CD4-positive, alpha-beta T cell (primary cell): ENCODE measurements at places on chromosomes 11 and 22.

GRCh38 chr11:62025487-62026105 is 58.2 kb upstream of the FTH1 start:
- peak; percentile 78 for DNase-seq

- no peak for DNase-seq
Measured at GRCh38 chr11:15568440-15568839, 453.7 kb downstream of the INSC start.

- DNase-seq = no peak
Measured at GRCh38 chr11:6248248-6248647, 9.4 kb downstream of the CNGA4 start.

- DNase-seq = no peak
Measured at GRCh38 chr22:42379966-42380537, 52.2 kb downstream of the NFAM1 start.

GRCh38 chr11:92225568-92226330 is 1.1 kb downstream of the FAT3 start:
- no peak for DNase-seq

DNA sequence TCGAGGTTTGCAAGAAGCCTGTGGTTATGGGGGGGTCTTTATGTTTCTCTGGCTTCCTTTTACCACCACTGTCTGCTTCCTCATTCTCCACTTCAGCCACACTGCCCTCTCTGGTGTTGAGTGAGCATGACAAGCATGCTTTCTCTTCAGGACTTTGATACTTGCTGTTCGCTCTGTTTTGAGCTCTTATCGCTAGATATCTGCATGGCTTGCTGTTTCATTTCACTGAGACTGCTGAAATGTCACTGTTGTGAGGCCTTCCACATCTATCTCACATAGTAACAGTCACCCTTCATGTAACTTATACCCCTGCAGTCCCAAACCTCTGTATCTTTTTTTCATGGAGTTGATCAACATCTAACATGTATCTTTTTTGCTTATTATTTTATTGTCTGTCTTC is 59.8 kb downstream of the TMEM135 start:
- peak; percentile 12 for DNase-seq

DNA sequence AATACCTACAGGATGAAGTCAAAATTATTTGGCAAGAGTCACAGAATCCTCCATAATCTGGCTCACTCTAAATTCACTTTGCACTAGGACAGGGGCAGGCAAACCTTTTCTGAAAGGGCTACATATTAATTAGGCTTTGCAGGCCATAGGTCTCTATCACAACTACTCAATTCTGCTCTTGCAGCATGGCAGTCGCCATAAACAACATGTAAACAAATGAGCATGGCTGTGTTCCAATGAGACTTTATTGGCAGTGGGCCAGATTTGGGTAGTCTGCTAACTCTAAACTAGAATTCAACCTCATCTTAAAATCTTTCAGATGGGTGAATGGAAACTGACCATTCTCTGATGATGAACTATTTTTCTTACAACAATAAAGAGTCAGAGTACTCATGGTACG is 5.8 kb downstream of the THRSP start:
- DNase-seq = no peak

- DNase-seq = no peak
Measured at GRCh38 chr11:105273660-105274280, 134.2 kb upstream of the CARD18 start.

- no peak for DNase-seq
Measured at GRCh38 chr22:31086703-31087330, 5.7 kb downstream of the SMTN start.

DNA sequence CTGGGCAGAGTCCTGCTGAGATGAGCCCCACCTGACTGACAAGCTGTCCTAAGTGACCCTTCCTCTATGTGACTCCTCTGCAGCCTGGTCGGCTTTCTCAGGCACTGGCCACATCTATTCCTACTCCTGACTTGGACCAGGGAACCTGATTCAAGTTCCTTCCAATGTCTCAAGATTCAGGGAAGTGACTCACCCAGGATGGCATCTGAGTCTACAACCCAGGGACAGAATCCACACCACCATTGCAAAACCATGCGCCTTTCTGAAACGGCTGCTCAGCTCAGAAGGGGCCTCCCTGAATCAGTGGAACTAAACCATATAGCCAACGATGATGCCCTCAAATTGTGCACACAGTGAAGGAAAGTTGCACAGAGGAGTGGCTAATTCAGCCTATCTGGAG is 63.9 kb upstream of the CSNK2A3 start:
- DNase-seq = no peak

DNA sequence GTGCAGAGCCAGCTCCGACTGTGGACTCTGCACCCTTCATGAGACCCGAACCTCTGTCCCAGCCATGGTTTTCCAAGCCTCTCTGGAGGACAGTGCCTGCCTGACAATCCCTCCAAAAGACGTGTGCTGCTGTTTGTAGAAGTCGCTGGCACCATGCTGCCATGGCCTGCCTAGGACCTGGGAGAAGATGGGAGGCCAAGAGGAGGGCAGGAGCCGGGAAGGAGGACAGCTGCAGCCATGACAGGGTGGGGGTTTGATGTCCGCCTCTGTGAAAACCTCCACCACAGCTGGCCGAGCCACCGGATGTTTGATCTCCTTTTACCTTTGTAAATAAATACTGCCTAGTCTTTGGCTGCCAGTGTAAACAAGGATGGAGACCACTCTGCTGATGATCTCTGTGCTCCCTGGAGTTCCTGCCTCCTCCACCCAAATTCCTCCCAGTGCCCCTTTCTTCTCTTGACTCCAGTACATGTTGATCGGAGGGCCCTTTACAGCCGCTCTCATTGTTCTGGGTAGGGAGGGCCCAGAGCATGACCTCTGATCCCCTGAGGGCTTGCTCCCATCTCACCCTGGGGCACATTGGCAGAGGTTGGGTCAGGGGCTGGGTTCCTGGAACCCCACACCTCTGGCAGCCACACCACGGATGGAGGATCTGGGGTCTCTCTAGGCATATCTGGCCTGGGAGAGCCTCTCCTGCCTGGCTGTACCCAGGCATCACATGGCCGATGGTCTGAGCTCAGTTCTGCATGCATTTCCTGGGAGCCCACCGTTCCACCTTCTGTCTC is 66.9 kb downstream of the BCR start:
- DNase-seq = no peak

DNA sequence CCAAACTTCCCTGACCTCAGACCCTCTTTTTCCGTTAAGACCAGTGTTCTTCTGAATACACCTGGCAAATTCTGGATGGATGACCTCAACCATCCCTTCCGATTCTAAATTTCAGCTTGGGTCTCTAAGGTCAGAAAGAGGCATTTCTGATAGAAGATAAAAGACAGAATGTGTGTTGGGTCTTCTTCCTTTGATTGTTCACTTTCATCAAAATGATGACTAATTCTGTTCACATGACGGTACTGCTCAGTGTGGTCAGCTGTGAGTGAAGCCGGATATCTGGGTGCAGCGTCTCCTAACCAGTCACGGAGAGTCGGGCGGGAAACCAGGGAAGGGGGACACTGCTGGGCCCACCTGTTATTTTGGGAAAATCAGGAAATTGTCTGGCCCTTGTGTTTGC is 151.6 kb upstream of the NAV2 start:
- DNase-seq = no peak

DNA sequence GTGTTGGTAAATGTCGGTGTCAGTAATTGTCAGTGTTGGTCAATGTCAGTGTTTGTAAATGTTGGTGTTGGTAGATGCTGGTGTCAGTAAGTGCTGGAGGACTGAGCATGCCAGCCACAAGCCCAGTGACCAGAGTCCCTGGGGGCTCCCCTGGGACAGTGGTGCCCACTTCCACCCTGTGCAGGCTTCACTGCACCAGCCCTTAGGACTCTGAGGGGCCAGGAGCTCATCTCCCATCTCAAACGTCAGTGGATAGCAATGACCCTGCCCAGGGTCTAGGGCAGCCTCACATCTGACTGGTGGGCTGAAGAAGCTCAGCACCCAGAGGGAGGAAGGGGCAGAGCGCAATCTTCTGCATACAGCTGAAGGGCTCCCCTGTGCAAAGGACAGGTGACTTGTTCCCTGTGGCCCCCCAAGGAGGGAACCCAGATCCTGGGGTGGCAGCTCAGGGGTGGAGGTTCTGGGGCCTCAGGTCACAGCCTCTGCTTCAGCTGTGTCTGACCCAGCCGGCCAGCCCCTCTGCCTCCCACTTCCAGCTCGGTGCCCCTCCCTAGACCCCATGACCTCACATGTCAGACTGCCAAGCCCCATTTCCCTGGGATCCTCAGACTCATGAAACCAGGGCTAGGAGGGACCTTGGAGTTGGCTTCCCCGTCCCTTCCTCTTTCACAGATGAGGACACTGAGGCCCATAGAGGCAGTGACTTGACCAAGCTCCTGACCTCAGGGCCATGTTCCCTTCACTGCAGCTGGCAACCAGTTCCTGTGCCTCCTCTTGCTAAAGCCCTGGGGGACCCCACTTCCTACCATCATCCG is 138.4 kb downstream of the CRYBB2 start:
- no peak for DNase-seq
